ENCODE measurements at places on chromosomes 7 and 10. TPM values are rescaled to one million over a fixed set of nuclear protein-coding genes. Genes with fewer than 3 reads are reported as not detected.

The AGMO gene
- total RNA-seq, result 1.3 TPM

The C10orf62 gene
- not detected for total RNA-seq

The NPSR1 gene
- not detected for total RNA-seq

The COL17A1 gene
- total RNA-seq, result 1.8 TPM

The CYP2E1 gene
- total RNA-seq, result 0.19 TPM

The AMPH gene
- total RNA-seq, result not detected

The EMX2 gene
- not detected for total RNA-seq

The CALCR gene
- total RNA-seq, result not detected

The CTTNBP2 gene
- total RNA-seq, result 0.41 TPM

The TMEM225B gene
- 0.92 TPM for total RNA-seq

The RTKN2 gene
- total RNA-seq, result 0.84 TPM

The POLR2J2 gene
- total RNA-seq, result 0.25 TPM

The CCAR1 gene
- 58.0 TPM for total RNA-seq

The LRRC17 gene
- total RNA-seq, result 0.10 TPM

The INHBA gene
- total RNA-seq, result 0.78 TPM

The TRIM74 gene
- 0.52 TPM for total RNA-seq

The BAZ1B gene
- total RNA-seq, result 56.6 TPM

The ANKIB1 gene
- 23.5 TPM for total RNA-seq

The FOXP2 gene
- not detected for total RNA-seq

The RBP4 gene
- total RNA-seq, result 10.4 TPM

The ZNF488 gene
- total RNA-seq, result 15.0 TPM

The NKX1-2 gene
- total RNA-seq, result 0.04 TPM

The TBRG4 gene
- total RNA-seq, result 115 TPM
